ENCODE measurements at places on chromosomes 6 and 20.

DNA sequence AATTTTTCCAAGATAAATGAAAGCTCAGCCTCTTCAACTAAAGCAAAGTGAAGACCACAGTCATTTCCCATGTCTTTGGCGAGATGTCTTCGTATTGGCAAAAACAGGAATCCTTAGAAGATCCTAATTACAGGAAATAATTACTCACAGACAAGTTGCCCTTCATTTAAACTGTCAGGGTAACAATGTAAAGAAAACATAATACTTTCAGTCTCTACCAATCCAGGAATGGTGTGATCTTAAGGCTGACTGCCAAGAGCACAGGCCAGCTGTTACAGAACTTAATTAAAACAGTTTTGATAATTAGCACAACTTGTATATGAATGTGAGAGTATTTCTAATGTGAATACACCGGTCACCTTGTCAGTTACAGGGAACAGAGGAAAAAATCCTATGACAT lies 292.2 kb downstream of the PACRG start:
- DNase-seq = no peak

DNA sequence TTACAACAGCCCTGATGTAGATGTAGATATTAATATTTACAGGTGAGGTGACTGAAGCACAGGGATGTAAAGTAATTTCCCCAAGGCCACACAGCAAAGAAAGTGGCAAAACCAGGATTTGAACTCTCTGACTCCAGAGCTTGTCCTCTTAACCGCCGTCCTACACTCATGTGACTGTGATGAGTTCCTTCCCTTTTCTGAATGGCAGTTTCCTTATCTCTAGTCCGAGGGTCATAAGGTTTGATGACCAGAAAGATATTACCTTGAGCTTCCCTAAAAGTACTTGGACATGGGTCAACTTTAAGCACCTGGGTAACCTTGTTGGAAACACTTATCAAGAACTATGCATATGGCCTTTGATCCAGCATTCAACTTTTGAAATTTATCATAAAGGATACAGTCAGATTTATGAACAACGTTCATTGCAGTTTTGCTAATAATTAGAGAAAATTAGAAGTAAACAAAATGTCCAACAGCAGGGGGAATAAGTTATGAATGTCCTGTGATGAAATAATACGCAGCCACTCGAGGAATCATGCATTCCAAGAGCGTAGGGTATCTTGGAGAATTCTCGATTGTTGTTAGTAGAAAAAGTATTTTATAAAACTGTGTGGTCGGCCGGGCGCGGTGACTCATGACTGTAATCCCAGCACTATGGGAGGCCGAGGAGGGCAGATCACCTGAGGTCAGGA lies 2.3 kb upstream of the TLDC2 start:
- no peak for DNase-seq

DNA sequence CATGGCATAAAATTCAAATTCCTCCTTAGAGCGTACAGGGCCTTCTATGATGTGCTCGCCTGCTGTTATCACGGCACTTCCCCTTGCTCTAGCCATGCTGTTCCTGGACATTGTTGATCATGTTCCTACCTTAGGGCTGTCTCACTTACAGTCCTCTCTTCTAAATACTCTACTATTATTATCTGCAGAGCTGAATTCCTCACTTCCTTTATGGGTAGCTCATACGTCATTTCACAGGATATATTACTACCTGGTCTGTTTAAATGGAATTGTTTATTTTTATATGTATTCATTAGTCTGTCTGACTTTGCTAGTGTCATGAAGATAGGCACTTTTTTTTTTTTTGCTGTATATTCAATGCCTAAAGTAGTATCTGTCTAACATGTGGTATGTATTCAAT lies 94.7 kb upstream of the FLRT3 start:
- DNase-seq = no peak

GRCh38 chr6:16033214-16033613 lies 95.7 kb upstream of the MYLIP start:
- DNase-seq = no peak

DNA sequence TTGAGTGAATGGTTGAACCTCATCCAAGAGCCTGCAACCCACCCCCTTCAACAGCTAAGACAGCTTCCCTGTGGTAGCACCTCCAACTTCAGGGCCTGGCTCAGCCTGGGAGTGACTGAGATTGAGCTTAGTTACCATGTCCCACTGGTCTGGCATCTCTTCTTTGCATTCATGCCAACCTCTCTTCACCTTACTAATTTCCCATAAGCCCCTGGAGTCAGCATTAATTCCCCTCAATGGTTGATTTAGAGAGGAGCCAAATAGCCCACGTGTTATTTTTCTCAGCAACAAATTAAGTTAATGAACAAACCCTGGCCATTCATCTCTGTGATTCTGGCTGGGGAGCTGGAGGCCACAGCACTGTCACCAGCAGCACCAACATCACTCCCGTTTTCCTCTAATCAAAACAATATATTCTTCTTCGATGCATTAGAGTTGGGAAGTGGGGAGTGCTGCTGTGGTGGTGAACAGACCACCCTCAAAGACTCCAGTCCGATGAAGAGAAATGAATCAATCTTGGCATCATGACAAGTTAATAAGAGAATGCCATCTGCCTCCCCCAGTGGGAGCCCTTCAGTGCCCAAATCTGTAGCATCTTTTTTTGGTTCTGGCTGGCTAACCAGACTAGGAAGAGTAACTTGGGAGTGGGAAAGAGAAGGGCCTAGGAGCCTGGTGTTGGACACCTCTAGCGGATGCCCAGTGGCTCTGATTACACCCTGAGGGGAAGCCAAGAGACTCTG lies 316.9 kb upstream of the RNF24 start:
- DNase-seq = no peak

DNA sequence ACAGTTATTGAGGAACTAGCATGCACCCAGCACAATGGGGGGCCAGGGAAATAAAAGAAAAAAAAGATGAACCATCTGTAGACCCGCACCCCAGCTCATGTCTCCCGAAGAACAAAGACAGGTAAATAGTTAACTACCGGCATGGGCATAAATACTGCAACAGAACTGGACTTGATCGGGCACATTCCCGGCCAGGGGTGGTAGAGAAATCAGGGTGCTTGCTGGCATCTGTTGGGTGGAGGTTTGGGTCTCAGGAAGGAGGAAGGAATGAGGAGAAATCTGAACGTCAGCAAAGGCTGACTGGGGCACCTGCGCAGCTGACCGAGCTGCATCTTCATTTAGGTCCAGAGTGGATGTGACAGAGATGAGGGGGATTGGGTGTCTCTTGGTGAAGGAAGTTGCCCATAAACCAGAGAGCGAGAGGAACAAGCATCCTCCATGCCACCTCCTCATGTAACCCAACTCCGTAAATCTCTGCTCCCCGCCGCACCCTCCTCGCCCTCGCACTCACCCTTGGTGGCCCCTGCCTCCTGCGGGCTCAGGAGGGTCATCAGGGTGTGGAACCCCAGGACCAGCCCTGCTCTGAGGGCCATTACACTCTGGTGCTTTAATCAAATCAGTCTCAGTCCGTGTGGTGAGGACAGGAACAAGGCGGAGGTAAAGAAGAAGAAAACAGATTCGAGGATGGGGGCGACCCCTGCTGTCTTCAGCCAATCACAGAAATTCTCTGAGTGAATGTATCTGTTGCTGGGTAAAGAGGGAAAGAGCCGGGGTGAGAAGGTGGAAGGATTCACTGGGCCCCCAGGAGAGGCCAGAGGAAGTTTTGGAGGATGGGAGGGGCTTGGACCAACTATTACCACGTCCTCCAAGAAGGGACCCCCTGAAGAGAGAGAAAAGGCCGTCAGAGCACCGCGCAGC lies at the start of gene HLA-DOA:
HLA-DOA (minus strand) TSS at position 648 of the 918 bp plus-strand sequence.
- DNase-seq = no peak

DNA sequence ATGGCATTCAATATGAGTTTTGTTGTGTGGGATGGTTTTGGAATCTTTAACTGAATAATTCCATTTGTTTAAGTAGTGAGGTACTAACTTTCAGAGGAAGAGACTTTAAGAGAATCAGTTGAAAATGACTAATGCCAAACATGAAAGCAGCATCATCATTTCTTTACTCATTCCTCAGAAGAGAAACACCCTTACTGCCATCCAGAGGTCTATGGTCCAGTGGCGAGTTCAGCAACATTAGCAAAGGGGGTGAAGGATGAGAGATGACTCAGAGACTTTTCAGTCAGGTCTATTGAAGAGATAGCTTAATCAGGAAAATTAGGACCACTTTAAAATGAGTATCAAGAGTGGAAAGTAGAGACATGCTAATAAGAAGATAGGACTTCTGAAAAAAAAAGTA lies 118.8 kb downstream of the COL19A1 start:
- DNase-seq = no peak

DNA sequence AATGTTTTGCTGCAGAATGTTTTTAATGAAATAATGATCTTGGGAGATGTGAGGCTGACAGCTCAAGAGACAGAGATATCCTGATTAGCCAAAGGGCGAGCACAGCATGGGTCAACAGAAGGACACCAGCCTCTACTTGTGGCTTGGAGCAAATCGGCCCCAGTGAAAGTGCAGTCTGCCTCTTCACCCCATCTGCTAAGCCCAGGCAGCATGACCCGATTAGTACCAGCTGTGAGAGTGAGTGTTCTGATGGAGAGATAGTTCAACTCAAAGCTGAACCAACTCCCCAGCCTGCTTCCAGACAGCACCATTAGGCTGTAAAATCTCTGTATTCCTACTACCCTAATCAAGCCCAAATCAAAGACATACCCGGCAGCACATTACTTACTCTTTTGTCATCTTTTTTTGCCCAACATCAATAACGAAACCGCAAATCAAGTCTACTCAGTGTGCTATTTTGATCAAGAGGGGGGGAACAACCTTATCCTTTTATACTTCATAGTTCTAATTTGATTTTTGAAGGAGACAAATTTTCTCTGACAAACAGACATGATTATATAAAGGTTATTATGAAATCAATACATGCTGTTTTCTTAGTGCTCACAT lies 514.1 kb upstream of the NRSN1 start:
- no peak for DNase-seq

DNA sequence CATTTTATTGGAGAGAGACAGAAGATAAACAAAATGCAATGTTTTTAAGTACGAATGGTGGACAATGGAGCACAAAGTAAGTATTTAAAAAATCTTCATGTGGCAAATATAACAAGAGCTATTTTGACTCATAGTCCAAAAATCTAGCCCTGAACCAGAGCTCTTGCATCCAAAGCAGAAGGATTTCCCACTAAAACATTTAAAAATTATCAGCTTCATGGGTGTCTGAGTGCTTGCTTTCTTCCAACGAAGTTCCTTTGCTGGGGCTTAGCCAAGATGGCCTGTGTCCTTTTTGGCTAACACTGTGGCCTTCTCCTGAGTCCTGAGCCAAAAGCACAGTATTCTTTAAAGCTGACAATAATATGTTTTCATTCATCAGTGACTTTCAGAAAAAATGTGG lies 161.7 kb downstream of the RIMS1 start:
- no peak for DNase-seq

DNA sequence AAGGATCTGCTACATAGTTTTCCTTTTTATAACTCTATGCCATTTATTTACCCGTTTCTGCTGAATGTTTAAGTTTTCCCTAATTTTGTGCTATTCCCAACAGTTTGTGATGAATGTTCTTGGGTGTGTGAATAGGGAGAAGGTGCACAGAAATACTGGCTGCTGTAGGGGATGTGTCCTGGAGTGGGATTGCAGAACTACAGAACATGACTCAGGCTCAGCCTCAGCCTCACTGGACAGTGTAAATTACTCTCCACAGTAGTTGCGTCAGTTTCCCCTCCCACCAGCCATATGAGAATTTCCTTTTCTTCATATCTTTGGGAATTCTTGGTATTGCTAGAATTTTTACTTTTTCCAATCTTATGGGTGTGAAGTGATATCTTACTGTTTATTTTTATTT lies 57.0 kb downstream of the SLX4IP start:
- DNase-seq = no peak

GRCh38 chr20:34579979-34580940 lies 21.7 kb downstream of the MAP1LC3A start:
- no peak for DNase-seq

- DNase-seq = no peak
Observed at GRCh38 chr6:166258854-166259276, 49.3 kb downstream of the PRR18 start.

- no peak for DNase-seq
Observed at GRCh38 chr20:63378626-63379025, 17.5 kb upstream of the CHRNA4 start.

GRCh38 chr6:54426995-54427394 lies 118.8 kb downstream of the TINAG start:
- DNase-seq = no peak

DNA sequence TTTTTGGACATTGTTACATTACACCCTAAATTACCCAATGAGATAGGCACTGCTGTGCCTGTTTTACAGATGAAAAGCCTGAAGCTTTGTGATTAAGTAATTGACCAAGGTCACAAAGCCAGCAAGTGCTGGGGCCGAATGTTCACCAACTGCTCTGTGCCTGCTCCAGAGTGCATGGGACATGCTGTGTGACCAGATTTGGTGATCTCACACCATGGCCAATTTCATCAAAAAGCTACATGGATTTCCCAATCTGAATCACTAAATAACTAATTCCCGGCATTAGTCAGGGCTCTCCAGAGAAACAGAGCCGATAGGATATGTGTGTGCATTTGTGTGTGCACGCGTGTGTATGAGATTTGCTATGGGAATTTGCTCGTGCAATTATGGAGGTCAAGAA lies 228.3 kb upstream of the ECI2 start:
- DNase-seq = no peak

- no peak for DNase-seq
Observed at GRCh38 chr20:32294071-32294470, 16.6 kb downstream of the KIF3B start.

DNA sequence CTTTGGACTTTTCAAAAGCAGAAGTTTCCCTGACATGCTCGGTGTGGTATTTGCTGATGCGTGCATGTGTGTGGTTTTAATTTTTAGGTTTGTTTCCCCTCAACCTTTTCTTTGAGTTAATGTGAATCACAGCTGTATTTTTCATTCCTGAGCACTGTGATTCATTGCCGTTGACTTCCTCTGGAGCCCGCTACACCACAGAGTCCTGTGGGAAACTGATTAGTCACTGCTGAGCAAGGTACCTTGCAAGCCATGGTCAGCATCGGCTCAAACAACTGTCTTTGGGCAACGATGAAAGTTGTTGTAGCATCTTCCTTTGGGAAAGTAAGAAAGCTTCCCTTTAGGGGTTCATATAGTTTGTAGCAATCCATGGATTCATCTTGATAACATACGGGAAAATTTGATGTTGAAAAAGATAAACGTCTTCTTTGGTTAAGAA lies 57.5 kb downstream of the RIN2 start:
- no peak for DNase-seq

- no peak for DNase-seq
Observed at GRCh38 chr20:62059920-62060630, 5.6 kb downstream of the TAF4 start.
